ENCODE measurements at places on chromosomes 12 and 14.
A peak's percentile ranks its signal among the peaks of the same experiment; 100 is the strongest.

DNA sequence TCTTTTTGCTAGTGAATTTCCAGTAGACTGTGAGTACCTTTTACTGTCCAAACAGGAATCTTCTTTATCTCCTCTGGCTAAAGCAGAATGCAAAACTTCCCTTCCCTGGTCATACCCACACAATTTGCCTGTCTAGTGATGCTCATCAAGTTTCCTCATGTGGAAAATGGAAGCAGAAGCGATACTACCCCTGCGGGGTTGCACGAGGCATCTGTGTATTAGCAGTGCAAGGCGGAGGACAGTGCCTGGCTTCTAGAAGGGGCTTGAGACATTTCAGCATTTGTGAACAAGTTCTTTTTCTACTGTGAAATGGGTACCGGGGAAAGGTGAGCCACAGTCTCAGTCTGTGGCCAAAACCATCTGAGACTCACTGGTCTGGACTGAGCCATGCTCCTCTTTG is 340.9 kb downstream of the AACS start:
- DNase-seq, result no peak

- no peak for DNase-seq
Measured at GRCh38 chr14:99356031-99356608, 84.1 kb upstream of the BCL11B start.

- DNase-seq, result no peak
Measured at GRCh38 chr14:73729556-73730265, 15.5 kb upstream of the PNMA1 start.

- no peak for DNase-seq
Measured at GRCh38 chr14:29821661-29822429, 105.8 kb downstream of the PRKD1 start.

- DNase-seq, result no peak
Measured at GRCh38 chr12:69189378-69189978, 49.9 kb upstream of the CPSF6 start.

DNA sequence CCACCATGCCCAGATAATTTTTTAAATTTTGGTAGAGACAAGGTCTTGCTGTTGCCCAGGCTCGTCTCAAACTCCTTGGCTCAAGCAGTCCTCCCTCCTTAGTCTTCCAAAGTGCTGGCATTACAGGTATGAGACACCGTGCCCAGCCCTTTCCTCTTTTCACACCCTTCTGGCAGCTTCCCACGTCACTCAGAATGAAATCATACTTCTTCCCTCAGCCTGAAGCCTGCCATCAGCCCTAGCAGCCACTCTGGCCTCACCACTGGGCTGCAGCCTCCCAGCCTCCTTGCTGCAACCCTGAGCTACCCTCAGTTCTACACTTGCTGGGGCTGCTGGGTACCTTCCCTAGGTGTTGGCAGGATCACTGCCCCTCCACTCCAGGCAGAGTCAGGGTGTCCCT is 18.2 kb downstream of the ANKRD9 start:
- DNase-seq, result no peak

GRCh38 chr12:83059107-83059506 is 372.4 kb downstream of the TMTC2 start:
- DNase-seq, result no peak

DNA sequence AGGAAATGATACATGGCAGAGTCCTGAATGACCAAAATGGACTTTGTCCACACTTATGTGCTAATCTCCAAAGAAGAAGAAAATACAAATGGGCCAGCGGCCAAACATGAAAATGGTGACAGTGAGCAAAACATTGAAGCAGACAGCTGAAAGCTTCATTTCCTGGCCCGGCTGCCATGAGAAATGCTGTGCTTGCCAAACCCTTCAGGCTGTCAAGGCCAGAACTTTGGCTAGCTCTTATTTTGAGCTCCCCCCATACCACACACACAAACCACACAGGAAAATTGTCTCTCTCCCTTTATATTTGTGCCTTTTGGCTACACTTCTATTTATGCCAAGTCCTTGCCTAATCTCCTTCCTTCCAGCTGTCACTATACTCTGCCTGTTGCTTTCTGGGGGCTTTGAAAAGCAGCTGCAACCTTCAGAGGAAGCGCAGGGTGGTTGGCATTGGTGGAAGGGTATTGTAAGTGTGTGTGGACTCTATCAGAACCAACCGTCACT is 323.8 kb downstream of the RAD51B start:
- no peak for DNase-seq

- peak; percentile 40 for DNase-seq
Measured at GRCh38 chr14:75277008-75277814, 1.4 kb upstream of the FOS start.

DNA sequence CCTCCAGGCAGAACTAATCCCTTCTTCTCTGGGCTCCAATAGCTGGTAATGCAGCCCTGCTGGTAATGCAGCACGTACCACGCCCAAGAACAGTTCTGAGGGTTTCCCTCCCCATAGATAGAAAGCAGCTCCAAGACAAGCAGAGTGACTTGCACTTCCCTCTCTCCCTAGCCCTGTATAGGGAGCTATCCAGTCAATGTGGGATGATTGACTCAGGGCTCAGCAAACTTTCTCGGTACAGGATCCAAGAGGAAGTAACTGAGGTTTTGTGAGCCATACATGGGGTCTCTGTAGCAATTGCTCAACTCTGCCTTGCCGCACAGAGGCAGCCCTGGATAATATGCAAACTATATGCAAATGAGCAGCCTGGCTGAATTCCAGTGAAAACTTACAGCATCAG is 15.5 kb upstream of the FKBP4 start:
- no peak for DNase-seq

- DNase-seq, result no peak
Measured at GRCh38 chr12:83313827-83314226, 627.1 kb downstream of the TMTC2 start.

DNA sequence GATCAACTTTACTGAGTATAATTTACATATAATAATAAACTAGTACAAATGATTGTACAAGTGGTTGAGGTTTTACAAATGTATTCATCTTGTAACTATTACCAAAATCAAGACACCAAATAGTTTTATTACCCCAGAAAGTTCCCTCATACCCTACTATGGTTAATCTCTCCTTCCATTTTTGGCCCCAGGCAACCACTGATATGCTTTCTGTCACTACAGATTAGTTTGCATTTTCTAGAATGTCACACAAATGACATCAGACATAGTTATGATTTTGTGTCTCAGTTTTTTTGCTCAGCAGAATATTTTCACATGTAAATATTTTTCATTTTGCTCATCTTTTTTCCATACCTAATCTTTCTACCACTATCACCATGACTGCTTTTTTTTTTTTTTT is 49.1 kb downstream of the TMX1 start:
- DNase-seq, result no peak

GRCh38 chr14:102941419-102942011 is 19.1 kb downstream of the AMN start:
- no peak for DNase-seq

DNA sequence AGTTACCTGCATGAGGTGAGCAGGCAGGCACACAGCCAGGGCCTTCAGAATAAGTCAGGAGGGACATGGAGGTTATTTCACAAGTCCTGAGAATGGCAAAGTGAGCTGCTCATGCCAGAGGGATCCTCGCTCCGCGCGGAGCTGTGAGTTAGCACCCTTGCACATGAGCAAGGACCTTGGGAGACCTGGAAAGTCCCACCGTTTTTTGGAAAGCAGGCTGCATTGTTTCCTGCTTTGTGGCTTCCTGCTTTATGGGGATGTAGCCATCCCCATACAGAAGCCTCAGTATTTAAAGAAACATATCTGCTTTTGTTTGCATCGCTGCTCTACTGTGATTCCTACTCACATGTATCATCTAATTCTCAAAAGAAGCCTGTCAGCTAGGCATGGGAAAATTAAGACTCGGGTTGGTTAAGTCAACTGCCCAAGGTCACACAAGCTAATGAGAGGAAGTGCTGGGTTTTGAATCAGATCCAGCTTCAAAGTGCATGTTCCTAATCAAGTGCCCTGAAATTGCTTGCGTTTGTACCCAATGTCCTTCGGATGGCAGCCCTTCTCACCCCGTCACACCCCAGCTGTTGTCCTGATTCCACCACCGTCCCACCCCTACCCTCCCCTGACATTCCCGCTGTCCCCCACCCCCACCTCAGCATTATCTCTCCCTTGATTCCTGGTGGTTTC is 106.2 kb downstream of the CRACR2A start:
- no peak for DNase-seq

GRCh38 chr14:66254038-66254437 is 232.1 kb upstream of the CCDC196 start:
- DNase-seq, result no peak

- no peak for DNase-seq
Measured at GRCh38 chr12:87047691-87048090, 791.5 kb upstream of the MGAT4C start.

GRCh38 chr14:102938191-102938590 is 15.7 kb downstream of the AMN start:
- no peak for DNase-seq

DNA sequence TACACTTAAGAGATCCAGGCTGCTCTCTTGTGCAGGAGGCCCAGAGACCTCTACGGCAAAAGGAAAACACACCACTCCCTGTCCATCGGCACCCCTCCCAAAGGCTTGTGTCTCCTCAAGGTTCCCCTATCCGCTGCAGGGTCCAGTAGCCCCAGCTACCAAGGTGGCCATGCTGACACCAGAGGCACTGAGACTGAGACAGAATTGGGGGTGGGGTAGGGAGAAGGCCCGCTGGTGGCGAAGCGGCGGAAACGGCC is 590 bp downstream of the DDIT3 start:
- peak; percentile 47 for DNase-seq

DNA sequence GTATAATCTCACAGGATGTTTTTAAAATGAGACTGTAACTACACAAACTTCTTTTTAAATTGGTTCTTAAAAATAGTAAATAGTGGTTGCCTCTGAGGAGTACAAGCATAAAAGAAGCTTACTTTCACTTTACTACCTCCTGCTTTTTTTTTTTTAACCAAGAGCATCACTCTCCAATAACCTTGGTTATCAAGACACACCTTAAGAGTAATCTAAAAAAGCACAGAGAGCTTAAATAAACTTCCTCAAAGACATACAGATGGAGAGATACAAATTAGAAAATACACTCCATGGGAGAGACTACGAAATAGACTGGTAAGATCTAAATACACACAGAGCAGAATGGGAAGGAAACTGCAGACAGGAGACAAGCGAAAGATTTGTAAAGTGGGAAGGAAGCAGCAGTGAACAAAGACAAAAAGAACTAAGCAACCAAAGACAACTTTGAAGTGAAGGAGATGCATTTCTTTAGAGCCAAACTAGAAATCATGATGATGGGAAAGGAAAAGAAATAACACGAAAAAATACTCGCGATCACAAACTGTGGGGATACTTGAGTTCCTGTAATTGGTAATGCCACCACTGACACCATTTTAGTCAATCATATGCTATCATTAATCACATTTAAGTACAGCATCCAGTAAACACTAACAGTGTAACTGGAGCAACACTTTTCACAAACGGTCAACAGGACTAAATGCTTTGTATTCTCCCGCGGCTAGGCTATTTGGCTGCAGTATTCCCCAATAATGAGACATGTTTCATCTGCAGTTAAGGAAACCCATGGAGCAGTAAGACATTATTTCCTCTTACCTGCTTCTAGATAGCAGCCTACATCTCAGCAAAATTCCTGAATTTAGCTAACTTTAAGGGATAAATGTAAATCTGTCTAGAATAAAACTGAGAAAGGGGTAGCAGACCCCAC is 8.2 kb downstream of the SINHCAF start:
- no peak for DNase-seq

DNA sequence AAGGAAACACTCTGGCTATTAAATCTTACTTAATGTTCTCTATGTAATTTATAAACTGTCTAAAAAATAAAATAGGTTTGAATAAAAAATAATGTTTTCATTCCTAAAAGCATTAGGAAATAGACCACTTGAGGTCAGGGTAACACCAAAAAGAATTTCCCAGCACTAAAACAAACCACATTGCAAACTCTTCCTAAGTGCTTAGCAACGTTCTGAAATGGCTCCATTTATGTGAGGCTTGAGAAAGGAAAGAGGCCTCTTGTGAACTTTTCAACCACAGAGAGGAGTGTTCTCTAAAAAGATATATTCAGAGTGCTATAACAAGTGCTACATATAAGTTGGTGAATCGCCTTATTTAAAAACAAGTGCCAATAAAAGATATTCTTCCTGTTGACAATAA is 42.7 kb downstream of the ALX1 start:
- DNase-seq, result no peak

DNA sequence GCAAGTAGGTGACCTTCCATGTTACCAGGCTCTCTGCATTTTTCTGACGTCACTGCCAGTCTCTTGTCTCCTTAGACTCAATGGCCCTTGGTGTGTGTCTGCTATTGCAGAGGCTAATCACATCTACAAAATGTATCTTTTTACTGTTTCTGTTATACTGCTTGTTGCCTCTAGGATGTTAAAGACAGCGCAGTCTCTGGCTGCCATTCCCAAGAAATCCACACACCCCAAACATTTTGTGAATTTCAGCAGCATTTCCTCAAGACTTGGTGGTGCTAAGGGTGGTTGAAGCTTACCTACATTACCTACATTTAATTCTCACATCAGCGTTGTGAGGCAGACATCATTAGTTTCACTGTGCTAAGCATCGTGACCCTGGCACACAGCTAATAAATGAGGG is 87.2 kb downstream of the C12orf75 start:
- no peak for DNase-seq

- DNase-seq, result no peak
Measured at GRCh38 chr12:97022536-97023230, 115.6 kb downstream of the NEDD1 start.

DNA sequence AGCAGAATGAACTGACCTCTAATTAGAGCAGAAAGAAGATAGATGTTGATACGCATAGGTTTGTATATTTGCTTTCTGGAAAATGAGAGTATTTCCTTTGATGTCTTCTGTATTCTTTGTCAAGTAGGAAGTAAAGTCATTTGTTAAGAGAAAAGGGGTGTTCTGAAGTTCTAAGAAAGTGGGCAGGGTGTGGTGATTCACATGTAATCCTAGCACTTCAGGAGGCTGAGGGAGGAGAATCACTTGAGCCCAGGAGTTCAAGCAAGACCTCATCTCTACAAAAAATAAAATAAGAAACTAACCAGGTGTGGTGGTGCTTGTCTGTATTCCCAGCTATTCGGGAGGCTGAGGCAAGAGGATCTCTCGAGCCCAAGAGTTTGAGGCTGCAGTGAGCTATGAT is 2.8 kb downstream of the RHNO1 start:
- no peak for DNase-seq

- no peak for DNase-seq
Measured at GRCh38 chr14:49851813-49852212, 775 bp downstream of the NEMF start.

DNA sequence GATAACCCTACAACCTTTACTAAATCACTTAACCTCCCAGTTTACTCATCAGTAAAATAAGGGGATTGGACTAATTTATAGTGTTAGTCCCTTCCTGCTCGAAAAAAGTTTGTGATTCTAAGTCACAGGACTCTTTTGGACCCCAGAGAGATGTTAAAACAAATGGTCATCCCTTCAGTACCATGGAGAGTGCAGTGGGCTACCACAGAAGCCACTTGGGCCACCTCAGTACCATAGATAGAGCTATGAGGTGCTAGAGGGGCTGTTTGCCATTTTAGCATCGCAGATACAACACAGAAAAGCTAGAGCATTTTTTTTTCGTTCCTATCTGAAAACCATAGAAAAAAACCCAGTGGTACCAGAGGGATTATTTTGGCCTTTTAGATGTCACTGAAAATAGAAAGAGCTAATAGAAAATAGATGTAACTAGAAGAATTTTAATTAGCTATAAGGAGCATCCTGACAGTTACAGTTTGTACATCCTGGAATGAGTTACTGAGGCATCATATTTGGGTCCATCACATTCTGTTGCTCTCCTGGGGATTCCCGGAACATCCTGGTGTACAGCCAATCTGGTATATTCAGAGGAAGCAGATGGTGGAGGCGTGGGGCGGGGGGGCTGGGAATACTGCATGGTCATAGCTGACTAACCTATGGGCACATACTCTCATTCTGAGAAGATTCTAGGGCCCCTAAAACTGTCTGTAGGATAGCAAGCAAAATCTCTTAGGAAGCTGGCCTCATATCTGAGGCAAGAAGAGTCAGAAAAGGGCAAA is 2.8 kb downstream of the ZNF219 start:
- DNase-seq, result no peak

All from activated CD4-positive, alpha-beta T cell treated with anti-CD3 and anti-CD28 coated beads for 48 hours (primary cell).